NCI-H2081 (cell line): ENCODE measurements at places on chromosomes 13 and 19.

DNA sequence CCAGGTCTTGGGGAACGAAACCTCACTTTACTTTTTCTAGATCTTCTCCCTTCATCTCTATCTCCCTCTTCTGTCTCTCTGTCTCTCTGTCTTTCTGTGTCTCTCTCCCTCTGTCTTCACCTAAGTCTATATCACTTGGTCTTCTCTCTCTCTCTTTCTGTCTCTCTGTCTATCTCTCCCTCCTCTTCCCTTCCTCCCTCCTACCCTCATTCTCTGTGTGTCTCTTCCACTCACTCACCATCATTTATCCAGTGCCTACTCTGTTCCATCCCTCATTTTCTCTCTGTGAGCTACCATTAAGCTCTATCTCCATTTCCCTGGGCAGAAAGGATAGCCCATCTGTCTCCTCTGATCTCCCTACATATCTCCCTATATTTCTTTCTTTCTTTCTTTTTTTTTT lies 32.2 kb upstream of the FBL start:
- no peak for DNase-seq

GRCh38 chr19:45924891-45925447 lies 10.4 kb upstream of the NANOS2 start:
- no peak for DNase-seq

DNA sequence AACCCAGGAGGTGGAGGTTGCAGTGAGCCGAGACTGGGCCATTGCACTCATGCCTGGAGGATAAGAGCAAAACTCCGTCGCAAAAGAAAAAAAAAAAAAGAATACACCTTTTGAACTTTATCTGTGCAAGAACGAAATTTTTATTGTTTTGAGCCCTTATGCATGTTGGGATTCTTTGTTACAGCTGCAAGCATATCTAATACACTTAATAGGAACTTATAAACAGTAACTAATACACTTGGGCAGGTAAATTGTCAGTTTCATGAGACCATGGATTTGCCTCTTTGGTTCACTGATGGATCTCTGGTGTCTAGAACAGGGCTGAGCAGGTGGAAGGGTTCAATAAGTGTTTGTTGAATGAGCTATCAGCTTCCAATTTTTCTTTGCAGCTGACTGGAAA lies 108.1 kb downstream of the CACNA1A start:
- no peak for DNase-seq

DNA sequence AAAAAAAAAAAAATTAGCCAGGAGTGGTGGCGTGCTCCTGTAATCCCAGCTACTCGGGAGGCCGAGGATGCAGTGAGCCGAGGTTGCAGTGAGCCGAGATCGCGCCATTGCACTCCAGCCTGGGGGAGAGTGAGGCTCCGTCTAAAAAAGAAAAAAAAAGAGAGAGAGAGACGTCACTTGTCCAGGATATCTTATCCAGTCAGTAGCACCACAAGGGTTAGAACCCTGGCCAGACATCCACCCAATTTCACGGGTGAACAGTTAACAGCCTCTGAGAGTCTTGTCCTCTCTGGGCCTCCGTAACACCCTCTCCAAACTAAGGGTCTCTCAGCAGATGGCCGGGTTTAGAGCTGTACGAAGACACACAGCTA lies 917 bp upstream of the CLPTM1 start:
- no peak for DNase-seq

GRCh38 chr13:112710855-112711527 lies 21.2 kb downstream of the ATP11A start:
- DNase-seq = no peak

DNA sequence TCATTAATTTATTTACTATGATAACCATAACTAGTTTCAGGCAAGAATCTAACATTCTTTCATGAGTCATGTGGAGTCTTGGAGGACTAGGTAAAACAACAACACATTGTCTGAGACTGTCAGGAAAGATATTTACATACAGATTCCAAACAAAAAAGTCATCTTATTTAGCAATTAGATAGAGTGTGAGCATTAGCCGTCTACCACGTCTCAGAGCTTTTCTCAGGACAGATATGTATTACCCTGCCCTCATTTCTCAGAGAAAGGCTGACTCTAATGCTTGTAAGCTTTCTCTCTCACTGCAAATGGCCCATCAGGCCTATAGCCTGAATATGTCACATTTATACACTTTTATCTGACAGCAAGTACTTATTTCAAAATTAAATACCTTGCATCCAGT lies 312.1 kb upstream of the PCDH20 start:
- DNase-seq = no peak

DNA sequence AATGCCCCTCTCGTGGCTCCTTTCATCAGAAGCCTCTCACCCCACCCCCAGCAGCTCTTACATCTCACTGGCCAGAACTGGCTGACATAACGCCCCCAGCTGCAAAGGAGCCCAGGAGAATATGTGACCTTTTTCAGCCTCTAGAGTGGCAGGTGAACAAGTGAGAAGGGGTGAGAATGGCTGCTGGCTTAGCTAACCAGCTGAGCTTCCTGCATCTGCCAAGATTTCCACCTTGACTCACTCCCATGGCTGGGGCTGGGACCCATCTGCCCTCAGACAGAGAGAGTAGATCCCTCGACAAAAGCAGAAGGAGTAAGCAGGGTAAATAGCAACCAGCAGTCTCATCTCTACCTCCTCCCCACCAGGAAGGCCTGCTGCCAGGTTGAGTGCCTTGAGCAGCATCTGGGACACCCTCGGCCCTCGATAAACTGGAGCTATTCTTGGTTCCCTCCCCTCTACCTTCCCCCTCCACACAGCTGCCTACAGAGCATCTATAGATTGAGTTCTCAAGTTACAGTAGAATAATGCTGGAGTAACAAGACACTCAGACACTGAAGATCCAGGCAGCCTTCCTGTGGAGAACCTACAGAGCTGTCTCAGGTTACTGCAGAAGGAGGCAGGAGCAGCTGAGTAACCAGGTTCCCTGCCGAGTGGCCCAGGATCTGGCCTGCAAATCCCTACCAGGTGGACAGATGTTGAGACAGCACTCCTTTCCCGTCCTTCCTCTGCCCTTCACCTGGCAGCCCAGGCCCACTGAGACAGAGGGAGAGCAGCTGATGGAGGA lies 15.5 kb downstream of the KASH5 start:
- peak; percentile 49 for DNase-seq

DNA sequence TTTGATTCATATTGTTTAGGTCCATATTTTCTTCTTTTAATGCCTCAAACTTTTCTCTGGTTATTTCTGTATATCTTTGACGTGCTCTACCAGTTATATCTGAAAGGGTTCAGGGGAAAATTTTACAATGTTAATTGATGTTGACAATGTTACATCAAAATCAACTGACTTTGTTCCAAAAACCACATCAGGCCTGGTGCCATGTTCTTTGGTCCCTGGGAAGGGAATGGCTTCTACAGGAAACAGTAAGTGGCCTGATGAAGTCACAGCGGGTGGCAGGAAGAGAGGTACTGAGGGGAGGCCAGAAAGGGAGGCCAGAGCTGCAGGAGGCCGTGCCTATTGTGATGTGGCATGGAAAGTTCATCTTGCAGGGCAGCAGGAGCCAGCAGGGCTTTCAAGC lies 38.2 kb downstream of the CEP89 start:
- DNase-seq = no peak

GRCh38 chr19:2240881-2241760 lies 4.5 kb downstream of the SF3A2 start:
- no peak for DNase-seq

GRCh38 chr13:95954266-95954665 lies 98.9 kb downstream of the UGGT2 start:
- DNase-seq = no peak

DNA sequence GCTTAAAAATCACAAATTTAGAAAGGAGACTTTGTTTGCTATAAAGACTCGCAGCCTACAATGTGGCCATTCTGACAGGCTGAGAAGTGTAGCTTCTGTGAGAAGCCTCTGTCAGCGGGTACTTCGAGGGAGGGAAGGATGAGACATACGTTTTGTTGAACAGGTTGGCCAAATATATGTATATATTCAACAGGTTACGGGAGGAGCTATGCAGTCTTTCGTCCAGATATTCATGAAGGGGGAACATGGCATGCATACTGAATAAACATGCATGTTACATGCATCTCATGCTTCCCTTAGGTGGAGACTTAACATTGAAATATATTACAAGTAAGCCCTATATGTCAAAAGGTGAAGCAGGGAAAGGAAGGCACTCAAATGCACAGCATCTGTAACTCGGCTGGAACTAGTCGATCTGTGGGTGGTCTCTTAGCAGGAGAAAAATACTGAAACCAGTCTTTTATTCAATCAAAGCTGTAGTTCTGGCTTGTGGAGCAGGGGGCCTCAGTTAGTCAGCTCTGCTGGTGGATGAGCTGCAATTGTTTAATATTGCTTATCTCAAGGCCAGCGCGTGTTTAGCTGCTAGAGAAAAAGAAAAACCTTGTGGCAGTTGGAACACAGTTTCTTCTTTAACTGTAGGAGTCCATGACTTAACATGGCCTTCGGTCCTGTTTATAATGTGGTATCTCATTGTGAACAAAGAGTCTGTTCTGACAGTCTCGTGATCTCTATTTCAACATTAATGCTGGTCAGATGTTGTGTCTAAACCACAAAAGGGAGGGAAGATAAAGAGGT lies 94.3 kb downstream of the FAM216B start:
- no peak for DNase-seq

- no peak for DNase-seq
Observed at GRCh38 chr19:40217934-40218890, at the start of gene TTC9B. TTC9B (minus strand) TSS chr19:40218384; CDS start chr19:40218381, 3 bp downstream.

DNA sequence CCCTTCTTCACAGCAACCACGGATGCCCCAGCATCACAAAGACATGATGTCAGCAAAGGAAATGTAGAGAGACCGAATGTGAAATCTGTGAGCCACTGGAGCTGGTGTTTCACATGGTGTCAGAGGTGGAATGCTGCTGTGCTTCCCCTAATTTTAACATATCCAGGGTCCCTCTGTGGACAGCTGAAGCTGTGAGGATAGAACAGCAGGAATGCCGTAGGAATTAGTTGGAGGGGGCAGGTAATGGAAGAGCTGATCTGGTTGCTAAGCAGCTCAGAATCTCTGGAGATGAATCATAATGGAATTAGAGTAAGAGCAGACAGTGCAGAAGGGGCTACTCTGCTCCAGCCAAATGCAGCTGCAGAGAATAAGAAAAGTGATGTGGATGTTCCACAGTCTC lies 68.9 kb upstream of the ZNF835 start:
- no peak for DNase-seq

- DNase-seq = no peak
Observed at GRCh38 chr19:35052599-35053190, 11.2 kb downstream of the HPN start.

DNA sequence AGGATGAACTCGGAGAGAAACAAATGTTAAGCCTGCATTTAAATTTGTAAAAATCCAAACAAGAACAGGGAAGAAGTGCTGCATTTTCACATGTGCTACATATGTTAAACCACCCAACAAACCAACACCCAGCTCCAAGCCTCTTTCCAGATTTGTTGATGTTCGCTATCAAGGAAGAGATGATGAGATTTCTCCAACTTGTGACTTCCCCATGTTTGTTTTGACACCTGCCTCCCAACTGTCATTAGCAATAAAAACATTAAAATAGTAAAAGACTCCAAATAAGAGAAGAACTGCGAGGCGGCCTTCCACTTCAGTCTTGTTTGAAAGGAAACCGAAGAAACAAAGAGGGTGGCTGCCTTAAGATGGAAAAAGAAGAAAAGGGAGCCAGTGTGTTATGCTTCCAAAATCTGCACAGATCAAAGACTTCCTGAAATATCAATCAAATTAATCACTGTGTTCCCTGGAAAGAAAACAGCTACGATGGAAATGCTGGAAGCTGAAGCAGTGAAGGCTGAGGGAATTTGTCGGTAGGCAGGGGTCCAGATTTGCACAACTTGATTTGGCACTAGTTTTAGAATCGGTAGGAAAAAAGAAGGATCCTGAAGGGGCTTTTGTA lies 14.0 kb upstream of the GGACT start:
- no peak for DNase-seq

- DNase-seq = no peak
Observed at GRCh38 chr19:6011206-6011605, 33.3 kb upstream of the RANBP3 start.

GRCh38 chr13:80348314-80348713 lies 7.4 kb upstream of the SPRY2 start:
- DNase-seq = no peak

DNA sequence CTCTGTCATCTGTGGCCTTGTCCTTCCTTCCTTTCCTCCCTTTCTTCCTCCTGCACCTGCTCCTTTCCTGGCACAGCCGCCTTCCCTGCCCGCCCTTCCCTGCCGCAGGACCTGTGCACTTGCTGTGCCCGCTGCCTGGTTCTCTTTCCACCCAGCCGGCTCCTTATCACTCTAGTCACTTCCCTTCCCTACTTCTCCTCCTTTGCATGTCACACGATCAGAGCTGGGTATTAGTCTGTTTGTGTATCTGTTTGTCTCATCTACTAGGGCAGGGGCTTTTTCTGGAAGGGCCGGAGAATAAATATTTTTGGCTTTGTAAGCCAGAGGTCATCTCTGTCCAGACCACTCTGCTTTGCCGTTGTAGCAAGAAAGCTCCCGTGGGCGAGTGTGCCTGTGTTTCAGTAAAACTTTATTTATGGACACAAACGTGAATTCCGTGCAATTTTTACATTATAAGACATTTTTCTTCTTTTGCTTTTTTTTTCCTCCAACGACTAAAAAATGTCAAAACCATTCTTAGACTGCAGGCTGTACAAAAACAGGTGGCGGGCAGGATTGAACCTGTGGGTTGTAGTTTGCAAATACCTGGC lies 6.1 kb downstream of the KDM4B start:
- DNase-seq = no peak

DNA sequence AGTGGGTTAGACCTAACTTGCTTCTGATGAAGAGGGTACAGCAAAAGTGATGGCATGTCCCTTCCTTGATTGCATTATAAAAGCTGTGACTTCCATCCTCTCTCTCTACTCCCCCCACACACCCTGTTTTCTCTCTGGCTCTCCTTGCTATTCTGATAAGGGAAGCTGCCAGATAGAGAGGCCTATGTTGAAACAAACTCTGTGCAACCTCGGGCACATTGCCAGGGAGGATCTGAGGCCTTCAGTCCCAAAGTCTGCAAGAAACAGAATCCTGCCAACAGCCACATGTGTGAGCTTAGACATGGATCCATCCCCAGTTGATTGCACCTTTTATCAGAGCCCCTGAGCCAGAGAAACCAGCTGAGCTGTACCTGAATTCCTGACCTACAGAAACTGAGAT lies 44.8 kb upstream of the ARGLU1 start:
- no peak for DNase-seq

DNA sequence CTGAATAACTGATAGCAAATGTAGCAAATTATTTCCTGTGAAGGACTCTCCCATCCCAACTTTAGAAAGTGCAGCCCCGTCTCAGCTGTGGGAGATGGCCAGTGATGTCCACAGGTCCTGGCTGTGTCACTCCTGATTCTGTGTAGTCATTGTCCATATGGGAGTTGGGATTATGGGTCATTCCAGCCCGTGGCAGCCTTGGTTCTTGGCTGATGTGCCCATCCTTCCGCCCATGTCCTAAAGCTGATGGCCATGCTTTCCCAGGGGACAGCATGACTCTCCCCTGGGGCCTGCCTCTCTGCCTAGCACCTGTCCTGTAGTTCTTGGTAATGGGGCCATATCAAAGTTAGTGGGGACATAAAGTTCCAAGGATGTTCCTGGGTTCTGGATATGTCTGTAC lies 43.9 kb upstream of the C1QTNF9 start:
- no peak for DNase-seq
